Activated CD8-positive, alpha-beta memory T cell treated with anti-CD3 and anti-CD28 coated beads for 4 hours (primary cell): ENCODE measurements at places on chromosomes 6 and 20.
A peak's percentile ranks its signal among the peaks of the same experiment; 100 is the strongest.

GRCh38 chr6:110277100-110277665 is 81.0 kb downstream of the METTL24 start:
- DNase-seq = no peak

- DNase-seq = no peak
Observed at GRCh38 chr20:60200305-60200918, 242.2 kb downstream of the CDH26 start.

DNA sequence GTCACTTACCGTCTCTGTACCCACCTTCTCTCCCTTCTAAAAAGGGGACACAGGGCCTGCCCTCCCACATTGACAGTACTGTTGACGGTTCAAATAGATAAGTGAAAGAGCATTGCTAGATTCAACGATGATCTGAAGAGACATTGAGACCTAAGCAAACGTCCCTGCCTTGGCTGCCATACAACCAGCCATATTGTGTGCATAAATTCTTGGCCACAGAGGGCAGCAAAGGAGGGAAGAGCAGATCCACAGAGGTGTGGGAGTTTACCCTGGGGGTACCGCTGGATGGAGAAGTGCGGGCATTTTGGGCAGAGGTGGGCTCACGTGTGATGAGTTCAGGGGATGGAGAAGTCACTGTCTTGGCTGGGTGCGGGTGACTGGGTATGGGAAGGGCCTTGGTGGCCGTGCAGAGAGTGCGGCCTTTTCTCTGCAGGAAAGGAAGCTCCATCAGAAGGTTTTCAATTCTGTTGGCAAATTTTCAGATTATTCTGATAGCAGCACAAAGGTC is 85.6 kb downstream of the POPDC3 start:
- DNase-seq = no peak

DNA sequence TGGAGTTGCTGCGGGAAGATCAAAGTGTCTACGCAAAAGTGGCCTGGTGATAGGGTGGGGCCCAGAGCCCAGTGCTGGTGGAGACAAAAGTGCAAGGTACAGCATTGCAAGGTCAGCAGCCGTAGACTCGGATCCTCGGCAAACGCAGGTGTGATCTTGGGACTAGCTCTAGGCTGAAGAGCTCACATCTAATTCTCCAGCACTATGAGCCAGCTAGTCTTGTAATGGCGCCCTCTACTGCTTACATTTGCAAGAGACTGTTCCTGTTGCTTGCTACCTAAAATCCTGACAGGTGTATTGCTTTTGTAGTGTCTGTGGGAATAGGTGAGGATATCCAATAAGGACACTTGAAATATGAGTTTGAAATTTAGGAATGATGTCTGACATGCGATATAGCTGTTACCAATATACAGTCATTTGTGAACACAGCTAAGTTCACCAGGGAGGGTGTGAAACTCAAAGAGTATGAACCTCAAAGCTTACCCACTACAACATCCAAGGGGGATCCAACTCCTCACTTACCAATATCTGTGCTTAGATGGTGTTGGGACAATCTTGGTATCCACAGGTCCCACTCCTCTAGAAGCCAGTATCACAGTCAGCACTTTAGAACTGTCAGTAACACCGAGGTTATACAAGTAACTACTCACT is 58.4 kb downstream of the PDE7B start:
- peak; percentile 4 for DNase-seq

DNA sequence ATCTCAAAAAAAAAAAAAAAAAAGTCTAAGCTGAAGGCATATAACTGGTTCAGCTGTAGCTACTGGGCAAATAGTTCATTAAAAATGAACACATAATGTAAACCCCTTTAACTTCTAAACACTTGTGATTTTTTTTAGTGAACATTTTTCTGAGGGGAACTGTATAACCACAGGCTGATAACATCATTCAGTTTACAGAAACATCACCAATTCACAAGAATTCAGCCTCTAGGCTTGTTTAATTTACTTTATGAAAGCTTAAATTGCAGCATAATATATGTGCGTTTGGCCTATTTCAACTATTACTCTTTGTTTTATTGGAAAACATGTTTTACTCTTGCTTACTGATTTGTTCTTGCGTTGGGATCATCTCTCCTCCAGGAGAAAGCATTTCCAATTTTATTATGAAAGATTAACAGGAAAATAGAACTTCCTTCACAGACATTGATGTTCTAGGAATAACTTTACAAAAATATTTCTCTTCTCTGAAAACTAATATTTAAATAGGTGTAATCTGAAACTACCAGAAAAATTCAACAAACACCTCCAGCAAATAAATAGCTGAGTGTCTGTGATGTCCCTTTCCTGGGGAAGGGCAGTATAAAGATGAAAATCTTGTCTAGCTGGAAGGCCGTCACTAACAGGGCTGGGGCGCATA is 284.5 kb downstream of the UST start:
- DNase-seq = no peak
